Sciatic nerve (tissue), 2 donors: ENCODE measurements at places on chromosomes 11 and 22.
A peak's percentile ranks its signal among the peaks of the same experiment; 100 is the strongest.

DNA sequence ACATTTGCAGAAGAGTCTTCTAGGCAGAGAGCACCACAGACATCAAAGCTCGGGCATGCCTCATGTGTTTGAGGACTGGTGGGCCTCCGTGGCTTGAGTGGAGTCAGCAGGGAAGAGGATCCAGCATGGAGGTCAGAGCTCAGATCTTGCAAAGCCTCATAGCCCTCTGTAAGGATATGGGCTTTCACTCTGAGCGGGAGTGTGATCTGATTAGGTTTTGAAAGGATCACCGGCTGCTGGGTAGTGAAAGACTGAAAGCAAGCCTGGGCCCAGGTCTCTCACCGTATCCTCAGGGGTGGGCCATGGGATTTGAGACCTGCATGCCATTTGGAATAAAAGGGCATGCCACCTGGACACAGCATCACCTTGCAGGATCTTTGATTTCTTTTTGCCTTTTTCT, 112.7 kb downstream of the TEAD1 start:
- no peak for DNase-seq

- no peak for DNase-seq
These were observed 170.8 kb downstream of the DDX10 start for GRCh38 chr11:108835624-108836023.

GRCh38 chr11:18233912-18234311, 2.7 kb downstream of the SAA4 start:
- no peak for DNase-seq

DNA sequence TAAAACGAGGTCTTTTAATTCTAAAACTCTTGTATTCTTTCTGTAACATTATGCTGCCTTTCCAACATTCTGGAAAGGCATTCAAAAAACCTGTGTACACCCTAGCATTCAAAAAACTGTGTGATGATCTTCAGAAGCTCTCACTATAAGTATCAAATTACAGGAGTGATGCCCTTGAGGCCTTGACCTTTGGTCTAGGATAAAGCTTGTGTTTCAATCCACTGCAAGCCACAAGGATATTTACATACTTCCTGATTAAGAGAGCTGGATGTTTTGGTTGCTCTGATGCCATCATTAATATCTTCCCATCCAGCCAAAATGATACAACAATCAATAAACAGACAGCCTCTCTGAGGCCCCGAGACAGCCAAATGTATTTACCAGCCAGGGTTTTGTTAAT, 11.9 kb downstream of the CLPB start:
- DNase-seq: no peak

DNA sequence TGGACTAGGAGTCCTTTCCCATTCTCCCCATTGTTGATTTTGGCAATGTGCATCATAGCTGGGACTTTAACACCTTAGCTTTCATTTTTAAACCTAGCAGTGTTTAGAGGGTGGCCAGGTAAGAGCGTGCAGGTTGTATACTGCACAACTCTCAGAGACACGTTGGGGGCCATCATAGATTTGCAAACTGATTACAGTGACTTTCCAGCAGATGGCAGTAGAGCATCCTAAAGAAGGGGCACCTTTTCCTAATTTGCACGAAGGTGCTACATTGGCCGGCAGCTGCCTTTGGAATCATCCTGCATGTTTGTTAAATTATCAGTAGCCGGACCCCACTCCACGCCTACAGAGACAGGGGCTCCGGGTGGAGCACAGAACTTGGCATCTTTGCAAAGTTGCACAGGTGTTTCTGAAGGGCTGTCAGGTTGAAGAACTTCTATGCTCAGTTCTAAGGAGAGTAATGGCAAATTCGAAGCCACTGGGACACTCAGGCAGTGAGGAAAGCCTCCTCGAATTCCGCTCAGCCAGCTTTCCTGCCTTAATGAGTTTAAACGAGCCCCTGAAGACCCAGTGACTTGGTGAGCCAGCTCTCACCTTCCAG, 7.7 kb downstream of the LHFPL7 start:
- no peak for DNase-seq

- DNase-seq: no peak
These were observed 28.2 kb upstream of the CHKA start for GRCh38 chr11:68149417-68149816.

DNA sequence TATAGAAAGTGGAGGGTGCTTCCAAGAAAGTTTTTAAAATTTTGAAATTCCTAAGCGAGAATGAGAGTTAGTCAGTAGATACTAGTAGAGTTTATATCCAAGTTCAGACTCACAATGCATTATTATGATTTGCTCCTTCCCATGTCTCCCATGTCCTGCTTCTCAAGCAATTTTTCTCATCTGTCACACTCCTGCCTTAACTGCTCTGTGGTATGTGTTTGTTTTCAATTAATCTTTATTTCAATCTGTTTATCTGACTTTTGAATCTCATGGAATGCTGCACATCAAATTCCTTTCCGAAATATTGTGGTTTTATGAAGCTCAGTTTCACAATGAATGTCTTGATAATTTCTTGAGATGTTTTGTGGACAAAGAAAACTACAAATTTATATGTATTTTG, 18.1 kb downstream of the THY1 start:
- no peak for DNase-seq

DNA sequence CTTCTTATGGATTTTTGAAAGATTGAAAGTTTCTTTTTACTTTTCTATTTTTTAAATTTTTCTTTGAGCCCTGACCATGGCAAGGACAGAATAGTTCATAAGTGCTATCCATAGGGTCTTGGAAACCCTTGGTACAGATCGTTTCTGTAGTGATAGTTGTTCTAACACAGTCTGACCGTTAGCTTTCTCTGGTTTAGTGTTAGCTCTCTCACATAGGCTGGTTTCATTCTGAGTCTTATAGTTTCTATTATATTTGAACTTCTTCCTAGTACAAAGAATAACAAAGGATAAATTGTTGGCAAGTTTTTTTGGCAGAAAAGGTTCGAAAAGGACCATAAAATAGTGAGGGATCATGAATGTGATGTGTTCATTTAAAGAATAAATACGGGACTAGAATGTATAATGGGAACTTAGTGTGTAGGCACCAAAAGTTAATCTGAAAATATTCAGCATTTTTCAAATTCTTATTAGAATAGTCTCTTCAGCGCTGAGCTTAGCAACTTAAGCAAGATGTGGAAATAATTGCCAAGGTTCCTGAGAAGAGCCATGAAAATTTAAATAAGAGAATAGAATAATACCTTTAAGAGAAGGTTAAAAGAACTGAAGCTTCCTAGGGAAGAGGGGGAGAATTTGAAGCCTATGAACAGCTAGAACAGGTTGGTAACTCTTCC, 24.1 kb downstream of the FDX1 start:
- DNase-seq: no peak

DNA sequence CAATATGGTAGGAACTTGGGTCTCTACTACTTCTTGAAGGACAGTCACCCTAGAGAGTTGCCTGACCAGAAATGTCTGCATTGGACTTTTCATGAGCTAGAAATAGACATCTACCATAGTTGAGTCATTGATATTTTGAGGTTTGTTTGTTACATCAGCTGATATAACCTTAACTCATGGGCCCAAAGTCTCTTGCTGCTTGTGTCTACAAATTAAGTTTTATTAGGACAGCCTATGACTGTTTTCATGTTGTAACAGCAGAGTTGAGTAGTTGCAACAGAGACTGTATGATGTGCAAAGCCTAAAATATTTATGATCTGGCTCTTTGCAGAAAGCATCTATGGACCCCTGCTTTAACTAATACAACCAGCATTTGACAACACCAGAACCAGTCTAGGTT, 155.3 kb downstream of the MIAT start:
- DNase-seq: no peak

DNA sequence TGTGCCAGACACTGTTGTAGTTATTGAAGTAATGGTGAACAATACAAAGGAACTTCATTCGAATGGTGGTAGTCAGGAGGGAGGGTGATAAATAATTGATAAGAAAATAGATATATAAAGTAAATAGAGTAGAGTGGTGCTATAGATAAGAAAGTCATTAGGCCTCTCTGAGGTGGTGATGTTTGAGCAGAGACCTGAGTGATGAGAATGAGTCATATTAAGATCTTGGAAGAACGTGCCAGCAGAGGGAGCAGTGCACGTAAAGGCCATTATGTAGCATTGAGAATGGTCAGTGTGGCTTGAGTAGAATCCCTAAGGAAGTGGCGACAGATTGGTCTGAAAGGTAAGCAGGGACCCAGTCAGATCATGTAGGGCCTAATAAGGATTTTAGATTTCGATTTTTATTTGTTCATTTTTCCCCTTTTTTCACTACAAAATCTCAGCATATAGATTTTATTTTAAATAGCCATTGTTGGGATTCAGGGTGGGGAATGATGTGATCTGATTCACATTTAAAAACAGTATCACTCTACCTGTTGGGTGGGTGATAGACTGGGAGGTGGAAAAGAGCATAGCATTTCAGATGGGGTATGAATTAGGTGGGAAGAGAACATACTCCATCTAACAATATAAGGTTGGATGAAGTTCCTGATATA, 44.7 kb downstream of the CCDC90B start:
- DNase-seq: no peak

DNA sequence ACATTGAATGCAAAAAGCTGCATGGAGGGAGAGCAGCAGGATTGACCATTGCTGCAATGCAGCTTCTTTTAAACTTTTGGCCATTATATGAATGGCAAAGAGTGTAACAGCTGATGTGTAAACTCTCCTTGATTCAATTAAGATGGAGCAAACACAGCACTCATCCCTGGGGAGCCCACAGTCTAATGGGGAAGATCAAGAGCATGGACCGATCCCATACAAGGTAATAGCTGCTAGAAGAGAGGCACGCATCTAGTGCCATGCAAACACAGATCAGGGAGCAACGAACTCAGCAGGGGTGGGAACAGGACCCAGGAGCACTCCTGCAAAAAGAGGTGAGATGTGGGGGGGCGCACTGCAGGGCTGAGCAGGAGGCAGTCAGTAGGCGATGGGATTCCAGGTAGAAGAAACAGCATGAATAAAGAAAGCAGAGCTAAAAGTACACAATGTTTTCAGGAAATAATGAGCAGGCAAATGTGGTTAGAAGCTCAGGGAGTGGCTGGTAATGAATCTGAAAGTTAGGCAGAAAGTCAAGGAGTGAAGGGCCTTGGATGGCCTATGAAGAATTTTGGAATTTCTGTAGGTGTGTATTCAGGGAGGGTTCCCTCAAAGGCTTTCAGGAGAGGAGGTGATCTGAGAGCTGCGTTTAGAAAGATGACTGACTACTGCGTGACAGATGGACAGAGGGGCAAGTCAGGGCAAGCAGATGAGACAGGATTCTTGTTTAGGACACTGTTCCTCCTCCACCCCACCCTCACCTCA, 17.2 kb upstream of the BMAL1 start:
- DNase-seq: no peak

- DNase-seq: peak; percentile 54
These were observed 7.7 kb downstream of the MUC2 start for GRCh38 chr11:1082346-1082727.

- DNase-seq: peak; percentile 44
These were observed 7.9 kb downstream of the SIDT2 start for GRCh38 chr11:117186431-117186761.

DNA sequence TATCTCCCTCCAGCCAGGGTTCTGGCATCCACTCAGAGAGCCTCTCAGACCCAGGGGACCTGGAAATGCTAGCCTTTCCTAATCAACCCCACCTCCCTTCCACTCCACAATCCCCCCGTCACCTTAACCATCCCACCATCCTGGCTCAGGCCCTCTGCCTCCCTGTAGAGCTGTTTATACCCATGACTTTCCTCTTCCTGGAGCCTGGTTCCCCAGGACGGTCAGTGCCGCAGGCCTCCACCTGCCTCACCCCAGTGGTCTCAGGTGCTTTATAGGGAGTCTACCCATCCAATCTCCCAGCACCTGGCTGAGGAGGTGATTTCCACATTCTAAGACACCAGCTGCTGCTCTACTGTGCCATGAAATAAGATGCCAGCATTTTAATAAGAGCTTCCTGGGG, 1159.5 kb downstream of the TBC1D22A start:
- DNase-seq: no peak

DNA sequence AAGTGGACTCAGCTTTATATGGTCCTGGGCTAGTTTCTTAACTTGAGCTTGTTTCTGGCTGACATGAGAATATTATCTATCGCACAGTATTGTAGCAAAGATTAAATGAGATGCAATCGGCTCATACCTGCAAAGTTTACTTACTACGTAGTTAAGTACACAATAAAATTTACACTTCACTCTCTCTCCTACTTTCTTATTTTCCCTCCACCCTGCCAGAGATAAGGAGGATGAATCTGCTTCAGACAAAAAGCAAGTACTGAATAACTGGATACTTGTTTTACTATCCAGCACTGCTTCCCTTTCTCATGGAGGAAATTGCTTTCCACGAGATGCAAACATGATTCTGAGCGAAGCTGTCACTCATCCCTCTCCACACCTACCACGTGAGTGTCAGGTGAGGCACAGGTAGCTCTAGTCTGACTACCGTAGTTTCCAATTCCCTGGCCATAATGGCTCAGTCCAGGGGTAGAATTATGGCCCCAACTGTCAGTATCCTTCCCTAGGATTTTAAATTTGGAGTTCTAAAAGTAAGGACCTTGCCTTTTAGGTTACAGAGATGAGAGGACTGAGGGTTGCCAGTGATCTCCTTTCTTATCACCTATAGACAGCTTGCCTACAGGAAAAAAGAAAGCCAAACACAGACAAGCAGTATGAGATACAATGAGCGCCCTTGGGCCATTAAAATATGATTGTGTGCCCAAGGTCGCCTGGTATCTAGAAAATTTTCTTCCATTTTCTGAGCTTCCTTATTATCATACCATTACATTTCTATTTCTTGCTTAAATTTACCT, 39.8 kb downstream of the GAB2 start:
- no peak for DNase-seq

- DNase-seq: no peak
These were observed 28.7 kb downstream of the CECR2 start for GRCh38 chr22:17397756-17398547.

DNA sequence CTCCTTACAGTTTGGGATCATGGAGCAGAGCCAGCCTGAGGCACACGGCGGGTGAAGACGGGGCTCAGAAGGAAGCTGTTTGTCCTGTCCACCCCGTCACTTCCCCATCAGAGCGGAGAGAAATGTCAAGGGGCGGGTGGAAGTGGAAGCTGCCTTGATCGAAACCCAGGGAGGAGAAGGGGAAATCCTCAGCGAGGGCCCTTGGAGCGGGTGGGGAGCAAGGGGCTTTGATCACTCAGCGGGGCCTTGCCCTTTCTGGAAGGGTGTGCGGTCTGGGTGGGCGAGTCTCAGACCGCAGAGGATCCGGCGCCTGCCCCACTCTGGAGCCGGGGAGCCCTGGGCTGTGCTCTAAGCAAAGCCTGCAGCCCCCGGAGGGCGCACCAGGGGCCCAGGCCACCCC, 320.4 kb downstream of the NTM start:
- no peak for DNase-seq

GRCh38 chr11:123083623-123084029, 21.7 kb upstream of the HSPA8 start:
- DNase-seq: peak; percentile 88

DNA sequence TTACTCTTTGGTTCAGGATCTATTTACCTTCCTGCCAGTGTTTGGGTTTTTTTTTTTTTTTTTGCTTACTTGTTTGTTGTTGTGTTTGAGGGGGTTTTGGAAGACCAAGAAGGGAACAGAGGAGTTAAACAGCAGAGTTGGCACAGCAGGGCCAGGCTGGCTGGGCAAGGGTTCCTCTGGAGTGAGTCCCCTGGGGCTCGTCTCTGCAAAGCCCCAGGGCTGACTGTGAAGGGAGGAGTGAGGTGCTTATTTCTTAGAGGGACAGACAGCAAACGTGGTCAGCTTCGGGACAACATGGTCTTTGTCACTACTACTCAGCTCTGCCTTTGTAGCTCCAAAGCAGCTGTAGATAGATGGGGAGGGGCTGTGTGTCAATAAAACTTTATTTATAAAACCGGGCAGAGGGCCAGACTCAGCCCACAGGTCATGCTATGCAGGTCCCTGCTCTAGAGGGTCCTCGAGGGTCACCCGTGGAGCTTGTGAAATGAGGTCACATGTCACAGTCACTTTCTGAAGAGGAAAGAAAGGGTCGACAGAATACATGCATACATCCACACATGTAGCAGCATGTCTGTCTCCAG, 1404.7 kb downstream of the BRD1 start:
- no peak for DNase-seq
